ENCODE measurements at places on chromosomes 2 and 18.
A peak's percentile ranks its signal among the peaks of the same experiment; 100 is the strongest.

GRCh38 chr2:72678024-72678423, 147.8 kb downstream of the EXOC6B start:
- no peaks in the 10 kb centered on the region for H3K4me1 ChIP-seq
- no peaks in the 10 kb centered on the region for H3K36me3 ChIP-seq
- H3K27ac ChIP-seq = no peak overlapping the region
- no peaks in the 10 kb centered on the region for H3K27me3 ChIP-seq
- H3K4me3 ChIP-seq = no peak overlapping the region
- no peak for DNase-seq

GRCh38 chr2:36785179-36785795, 88.8 kb downstream of the VIT start:
- H3K27ac ChIP-seq = no peak overlapping the region
- no peaks in the 10 kb centered on the region for H3K27me3 ChIP-seq
- H3K4me1 ChIP-seq = no peaks in the 10 kb centered on the region
- DNase-seq = peak; percentile 55

GRCh38 chr18:56873441-56874140, 222.4 kb downstream of the WDR7 start:
- no peaks in the 10 kb centered on the region for H3K27me3 ChIP-seq
- no peak overlapping the region for H3K4me3 ChIP-seq
- peaks cover 12% of the 10 kb centered on the region for H3K4me1 ChIP-seq

- DNase-seq = no peak
- H3K4me3 ChIP-seq = peak overlapping the region; percentile 56
- no peaks in the 10 kb centered on the region for H3K36me3 ChIP-seq
- peaks cover 16% of the 10 kb centered on the region for H3K4me1 ChIP-seq
- no peaks in the 10 kb centered on the region for H3K27me3 ChIP-seq
Measured at GRCh38 chr18:62505669-62506494, 16.9 kb upstream of the ZCCHC2 start.

DNA sequence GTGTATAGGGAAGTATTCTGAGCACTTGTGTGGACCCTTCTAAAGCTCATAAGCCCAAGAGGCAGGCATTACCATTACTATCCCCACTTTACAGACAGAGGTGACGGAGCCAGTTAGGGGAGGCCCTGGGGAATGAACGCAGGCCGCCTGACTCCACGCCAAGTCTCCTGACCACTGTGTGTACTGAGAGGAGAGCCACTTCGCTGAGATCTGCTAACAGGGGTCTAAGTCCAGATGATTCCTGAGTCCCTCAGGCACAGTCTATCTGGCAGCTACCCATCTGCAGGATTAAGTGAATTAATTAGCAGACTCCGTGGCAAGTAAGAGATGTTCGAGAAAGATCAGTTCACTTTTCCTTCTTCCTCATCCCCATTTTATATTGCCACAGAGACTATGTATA, 13.7 kb downstream of the CYB5A start:
- no peaks in the 10 kb centered on the region for H3K27me3 ChIP-seq
- no peak overlapping the region for H3K27ac ChIP-seq
- no peaks in the 10 kb centered on the region for H3K36me3 ChIP-seq
- DNase-seq = no peak
- H3K4me1 ChIP-seq = no peaks in the 10 kb centered on the region

- H3K27me3 ChIP-seq = no peaks in the 10 kb centered on the region
- H3K4me1 ChIP-seq = no peaks in the 10 kb centered on the region
- no peak for DNase-seq
- no peak overlapping the region for H3K27ac ChIP-seq
Measured at GRCh38 chr2:151556121-151556520, 146.4 kb downstream of the RIF1 start.

- no peak for DNase-seq
- H3K27ac ChIP-seq = no peak overlapping the region
- H3K4me3 ChIP-seq = no peak overlapping the region
- no peaks in the 10 kb centered on the region for H3K36me3 ChIP-seq
- no peaks in the 10 kb centered on the region for H3K27me3 ChIP-seq
Measured at GRCh38 chr18:10322435-10322834, 132.0 kb upstream of the APCDD1 start.

DNA sequence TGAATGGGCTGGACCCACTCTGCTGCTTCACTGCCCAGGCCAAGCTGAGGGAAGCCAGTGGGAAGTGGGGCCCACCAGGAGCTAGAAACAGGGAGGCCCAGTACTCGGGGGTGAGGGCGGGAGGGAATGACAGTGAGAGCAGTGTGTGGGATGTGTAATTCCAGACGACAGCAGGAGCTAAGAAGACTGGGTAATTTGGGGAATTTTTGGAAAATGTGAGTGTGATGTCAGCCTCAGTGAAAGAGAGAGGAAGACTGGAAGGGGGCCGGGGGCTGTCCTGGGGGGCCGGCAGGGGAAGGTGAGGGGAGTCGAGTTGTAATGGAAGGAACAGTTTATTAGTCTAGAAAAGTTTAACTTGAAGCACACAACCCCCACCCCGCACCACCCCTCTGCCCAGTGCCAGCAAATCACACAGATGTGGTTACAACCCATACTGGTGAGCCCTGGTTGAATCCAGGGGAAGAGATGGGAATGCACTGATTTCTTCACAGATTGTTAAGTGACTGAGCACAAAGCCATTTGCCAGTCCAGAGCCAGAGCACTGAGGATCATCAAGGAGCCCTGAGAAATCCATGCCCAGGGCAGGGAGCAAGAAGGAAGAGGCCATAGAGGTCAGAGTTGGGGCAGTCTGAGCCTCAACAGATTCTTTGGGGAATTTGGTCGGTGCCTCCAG, 76.7 kb upstream of the PKDCC start:
- no peaks in the 10 kb centered on the region for H3K27me3 ChIP-seq
- DNase-seq = no peak
- no peak overlapping the region for H3K4me3 ChIP-seq
- H3K27ac ChIP-seq = no peak overlapping the region

DNA sequence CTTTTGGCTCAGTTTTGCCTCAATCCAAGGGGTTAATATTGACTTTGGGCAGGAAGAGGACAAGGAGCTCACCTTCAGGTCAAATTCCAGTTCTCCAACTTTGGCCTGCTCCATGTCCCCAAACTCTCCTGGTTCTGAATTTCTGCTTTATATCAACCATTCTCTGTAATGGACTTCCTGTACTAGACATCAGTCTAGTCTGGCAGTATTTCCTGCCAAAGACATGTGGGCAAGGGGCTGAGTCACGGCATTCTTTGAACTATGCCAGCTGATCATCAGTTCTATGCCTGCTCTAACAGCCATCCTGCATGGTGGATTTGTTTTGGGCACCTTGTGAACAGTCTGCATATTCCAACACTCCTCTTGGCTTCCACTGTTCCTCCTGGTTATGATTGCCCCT, 199.4 kb downstream of the ZEB2 start:
- no peak overlapping the region for H3K4me3 ChIP-seq
- no peak overlapping the region for H3K27ac ChIP-seq
- H3K36me3 ChIP-seq = no peaks in the 10 kb centered on the region
- H3K27me3 ChIP-seq = no peaks in the 10 kb centered on the region

DNA sequence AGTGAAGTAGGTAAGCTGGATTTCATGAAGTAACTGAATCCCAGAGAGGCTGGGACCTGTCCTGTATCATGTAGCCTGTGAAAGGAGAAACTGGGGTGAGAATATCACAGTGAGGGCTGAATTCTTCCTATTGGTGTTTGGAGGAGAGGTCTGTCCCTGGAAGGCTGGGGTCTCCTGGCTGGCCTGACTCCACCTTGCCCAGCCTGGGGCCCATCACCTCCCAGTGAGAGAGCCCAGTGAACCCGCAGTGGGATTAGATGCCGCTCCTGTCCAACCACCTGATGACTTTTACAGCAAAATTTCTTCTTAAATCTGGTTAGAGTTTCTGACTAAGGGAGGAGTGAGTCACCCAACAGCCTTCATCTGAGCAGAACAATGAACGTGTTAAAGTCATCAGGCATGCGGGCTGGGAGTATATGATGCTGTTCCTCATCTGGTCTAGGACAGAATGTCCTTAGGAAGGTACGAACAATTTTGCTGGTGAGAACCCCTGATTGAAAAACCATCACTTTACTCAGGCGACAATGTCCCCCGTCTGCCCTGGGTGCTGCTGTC, 152.9 kb downstream of the LPIN1 start:
- DNase-seq = no peak
- no peaks in the 10 kb centered on the region for H3K27me3 ChIP-seq
- no peaks in the 10 kb centered on the region for H3K36me3 ChIP-seq
- no peak overlapping the region for H3K27ac ChIP-seq
- no peaks in the 10 kb centered on the region for H3K4me1 ChIP-seq

DNA sequence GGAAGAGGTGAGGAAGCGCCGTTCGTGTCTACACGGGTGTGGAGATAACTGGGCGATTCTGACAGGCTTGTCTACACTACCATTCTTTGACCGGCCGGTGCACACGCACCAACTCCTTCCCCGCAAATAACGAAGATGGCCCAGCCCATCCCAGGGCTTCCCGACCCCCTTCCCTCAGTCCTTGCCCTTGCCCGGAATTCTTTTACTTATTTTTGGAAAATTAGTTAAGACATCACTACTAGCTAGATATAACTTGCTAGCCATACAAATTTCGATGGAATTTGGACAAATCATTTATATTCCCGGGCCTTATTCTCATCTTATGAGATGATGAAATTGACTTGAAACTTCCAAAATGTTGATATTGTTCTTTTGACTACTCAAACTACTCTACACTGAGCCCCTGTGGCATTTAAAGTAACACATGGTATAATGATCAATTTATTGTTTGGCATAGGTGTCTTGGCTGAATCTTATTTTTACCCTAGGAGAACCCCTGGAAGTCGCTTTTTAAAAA, 1.3 kb downstream of the ERICH2 start:
- H3K27ac ChIP-seq = no peak overlapping the region
- H3K4me3 ChIP-seq = no peak overlapping the region
- no peak for DNase-seq
- no peaks in the 10 kb centered on the region for H3K27me3 ChIP-seq
- peaks cover 11% of the 10 kb centered on the region for H3K4me1 ChIP-seq

- H3K4me1 ChIP-seq = peaks cover 60% of the 10 kb centered on the region
- peaks cover 60% of the 10 kb centered on the region for H3K36me3 ChIP-seq
- H3K27me3 ChIP-seq = no peaks in the 10 kb centered on the region
- peak overlapping the region; percentile 81 for H3K27ac ChIP-seq
- no peak for DNase-seq
- no peak overlapping the region for H3K4me3 ChIP-seq
Measured at GRCh38 chr2:233265899-233266431, 14.5 kb downstream of the ATG16L1 start.

- H3K27ac ChIP-seq = no peak overlapping the region
- no peak for DNase-seq
- H3K27me3 ChIP-seq = no peaks in the 10 kb centered on the region
- no peaks in the 10 kb centered on the region for H3K4me1 ChIP-seq
Measured at GRCh38 chr2:107088156-107088555, 202.2 kb upstream of the ST6GAL2 start.

All from CD4-positive, alpha-beta memory T cell (primary cell).